Psoas muscle (tissue), 8 donors: ENCODE measurements at places on chromosomes 12 and 14.

- no peak for DNase-seq
These were observed 74.0 kb downstream of the TSPAN9 start for GRCh38 chr12:3150931-3151835.

DNA sequence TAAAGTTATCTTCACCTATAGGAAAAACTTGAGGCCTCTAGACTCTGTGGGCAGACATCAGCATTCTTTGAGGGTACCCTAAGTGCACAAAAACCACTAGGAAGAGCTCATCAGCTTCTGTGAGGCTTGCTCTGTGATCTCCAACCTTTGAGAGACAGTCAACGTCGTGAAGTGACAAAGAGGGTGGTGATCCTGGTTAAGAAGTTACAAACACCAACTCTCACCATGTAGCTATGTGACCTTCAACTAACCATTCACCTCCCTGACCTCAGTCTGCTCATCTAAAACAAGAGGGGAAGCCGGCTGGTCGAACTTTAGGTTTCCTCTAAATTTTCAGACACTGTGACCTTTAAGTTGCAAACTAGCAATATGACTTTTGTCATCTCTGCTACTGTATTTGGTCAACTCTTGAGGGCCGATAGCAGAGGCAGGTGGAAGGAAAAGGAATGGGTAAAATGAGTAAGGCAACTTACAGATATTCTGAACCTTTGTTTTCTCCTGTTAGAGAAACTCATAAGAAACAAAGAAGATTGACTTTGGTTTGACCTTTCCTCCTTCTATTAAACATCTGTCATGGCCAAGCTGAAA lies 103.2 kb upstream of the PARP11 start:
- no peak for DNase-seq

DNA sequence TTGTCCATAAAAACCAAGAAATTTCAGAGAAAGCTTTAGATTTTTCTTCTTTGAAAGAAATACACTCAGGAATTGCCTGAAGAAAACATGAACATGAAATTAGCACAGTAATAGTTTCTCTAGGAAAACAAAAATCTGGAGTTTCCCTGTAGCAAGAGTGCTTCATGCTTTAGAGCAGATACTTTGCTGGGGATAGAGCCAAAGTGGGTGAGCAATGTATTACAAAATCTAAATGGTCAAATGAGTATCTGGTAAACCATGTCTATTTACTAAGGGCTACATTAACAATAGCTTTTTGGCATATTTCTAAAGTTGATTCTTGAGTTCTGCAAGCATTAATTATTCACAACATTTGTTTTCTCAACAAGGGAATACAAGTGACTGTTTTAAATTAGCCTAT lies 26.2 kb downstream of the AVPR1A start:
- DNase-seq = no peak

- DNase-seq = no peak
These were observed 29.1 kb downstream of the ALX1 start for GRCh38 chr12:85309125-85309566.

GRCh38 chr12:95393191-95393790 lies 80.7 kb upstream of the METAP2 start:
- DNase-seq = no peak

GRCh38 chr14:44576356-44576755 lies 69.3 kb upstream of the FSCB start:
- no peak for DNase-seq

GRCh38 chr12:5923751-5924150 lies 21.3 kb downstream of the ANO2 start:
- no peak for DNase-seq

GRCh38 chr12:110217996-110218674 lies 62.9 kb upstream of the ATP2A2 start:
- no peak for DNase-seq

GRCh38 chr12:67394550-67394949 lies 125.4 kb downstream of the CAND1 start:
- DNase-seq = peak; percentile 68

- DNase-seq = no peak
These were observed 15.1 kb upstream of the TEX22 start for GRCh38 chr14:105383083-105383730.

GRCh38 chr12:56425193-56425592 lies 24.0 kb downstream of the TIMELESS start:
- no peak for DNase-seq

GRCh38 chr12:3990501-3991280 lies 117.5 kb upstream of the PARP11 start:
- DNase-seq = no peak

DNA sequence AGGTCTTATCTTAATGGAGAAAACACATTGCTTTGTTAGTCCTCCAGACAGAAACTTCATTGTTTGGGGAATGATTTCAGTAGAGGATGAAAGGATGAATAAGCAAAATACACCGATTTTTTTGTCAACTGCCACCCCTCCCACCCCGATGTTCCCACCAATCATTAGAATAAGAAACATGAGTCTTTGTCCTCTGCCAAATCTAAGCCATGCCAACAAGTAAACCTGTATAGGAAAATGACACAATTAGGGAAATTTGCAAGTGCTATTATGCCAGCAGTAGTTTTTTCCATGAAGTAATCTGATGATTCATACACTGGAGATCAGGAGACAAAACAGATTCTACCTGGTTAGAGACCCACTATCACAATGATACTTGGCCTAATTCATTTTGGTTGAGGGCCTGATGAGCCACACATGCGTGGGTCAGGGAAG lies 35.9 kb downstream of the FLRT2 start:
- no peak for DNase-seq

- DNase-seq = peak; percentile 87
These were observed at the start of gene SVOP for GRCh38 chr12:109020796-109021380. SVOP (minus strand) TSS chr12:109021068; CDS start chr12:109020868, 200 bp downstream.

GRCh38 chr14:60616461-60616959 lies 32.8 kb downstream of the SIX1 start:
- no peak for DNase-seq

DNA sequence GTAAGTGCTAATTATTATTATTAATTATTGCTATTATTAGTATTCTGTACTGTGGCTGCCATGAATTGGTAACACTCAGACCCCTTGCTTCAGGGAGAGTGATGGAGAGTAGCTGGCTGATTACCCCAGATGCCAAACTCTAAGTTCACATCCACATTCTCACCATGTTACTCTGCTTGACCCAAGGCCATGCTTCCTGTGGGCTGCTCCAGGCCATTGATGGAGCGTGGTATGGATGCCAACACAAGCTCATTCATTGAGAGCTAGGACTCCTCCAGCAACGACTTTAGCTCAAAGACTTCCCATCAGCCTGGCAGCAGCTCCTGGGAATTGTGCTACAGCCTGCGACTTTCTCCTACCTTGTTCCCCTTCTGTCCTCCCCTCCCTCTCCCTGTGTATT lies 233.4 kb downstream of the MSRB3 start:
- DNase-seq = no peak

DNA sequence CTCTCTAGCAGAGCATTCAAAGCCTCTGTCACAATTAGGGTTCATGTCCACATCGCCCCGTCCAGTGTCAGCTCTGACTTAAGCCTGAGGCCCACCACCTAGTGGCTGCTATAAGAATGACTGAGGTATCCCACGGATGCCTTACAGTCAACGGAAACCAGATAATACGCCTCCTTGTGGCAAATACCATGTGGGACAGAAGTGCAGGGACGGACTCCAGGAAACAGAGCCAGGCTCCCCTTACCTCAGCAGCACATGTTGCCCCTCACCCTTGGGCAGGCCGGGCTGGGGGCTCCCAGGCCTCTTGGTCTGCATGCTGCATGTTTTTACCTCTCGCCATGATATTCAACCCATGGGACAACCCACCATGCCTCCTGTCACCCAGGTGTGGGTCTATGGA lies 86.3 kb downstream of the VWF start:
- DNase-seq = no peak

GRCh38 chr14:79584679-79585078 lies 626.6 kb downstream of the DIO2 start:
- DNase-seq = no peak

GRCh38 chr12:26158078-26158764 lies 33.4 kb upstream of the BHLHE41 start:
- no peak for DNase-seq

GRCh38 chr14:86858031-86858430 lies 1135.0 kb downstream of the GALC start:
- no peak for DNase-seq

GRCh38 chr12:71567537-71567936 lies 96.1 kb downstream of the ZFC3H1 start:
- no peak for DNase-seq

DNA sequence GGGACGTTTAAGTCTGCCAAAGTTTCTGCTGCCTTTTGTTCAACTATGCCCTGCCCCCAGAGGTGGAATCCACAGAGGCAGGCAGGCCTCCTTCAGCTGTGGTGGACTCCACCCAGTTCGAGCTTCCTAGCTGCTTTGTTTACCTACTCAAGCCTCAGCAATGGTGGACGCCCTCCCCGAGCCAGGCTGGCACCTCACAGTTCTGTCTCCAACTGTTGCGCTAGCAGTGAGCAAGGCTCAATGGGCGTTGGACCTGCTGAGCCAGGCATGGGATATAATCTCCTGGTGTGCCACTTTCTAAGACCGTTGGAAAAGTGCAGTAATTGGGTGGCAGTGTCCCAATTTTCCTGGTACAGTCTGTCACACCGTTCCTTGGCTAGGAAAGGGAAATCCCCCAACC lies 444.7 kb downstream of the FLRT2 start:
- no peak for DNase-seq

GRCh38 chr12:109581856-109582255 lies 8.3 kb downstream of the MVK start:
- no peak for DNase-seq

DNA sequence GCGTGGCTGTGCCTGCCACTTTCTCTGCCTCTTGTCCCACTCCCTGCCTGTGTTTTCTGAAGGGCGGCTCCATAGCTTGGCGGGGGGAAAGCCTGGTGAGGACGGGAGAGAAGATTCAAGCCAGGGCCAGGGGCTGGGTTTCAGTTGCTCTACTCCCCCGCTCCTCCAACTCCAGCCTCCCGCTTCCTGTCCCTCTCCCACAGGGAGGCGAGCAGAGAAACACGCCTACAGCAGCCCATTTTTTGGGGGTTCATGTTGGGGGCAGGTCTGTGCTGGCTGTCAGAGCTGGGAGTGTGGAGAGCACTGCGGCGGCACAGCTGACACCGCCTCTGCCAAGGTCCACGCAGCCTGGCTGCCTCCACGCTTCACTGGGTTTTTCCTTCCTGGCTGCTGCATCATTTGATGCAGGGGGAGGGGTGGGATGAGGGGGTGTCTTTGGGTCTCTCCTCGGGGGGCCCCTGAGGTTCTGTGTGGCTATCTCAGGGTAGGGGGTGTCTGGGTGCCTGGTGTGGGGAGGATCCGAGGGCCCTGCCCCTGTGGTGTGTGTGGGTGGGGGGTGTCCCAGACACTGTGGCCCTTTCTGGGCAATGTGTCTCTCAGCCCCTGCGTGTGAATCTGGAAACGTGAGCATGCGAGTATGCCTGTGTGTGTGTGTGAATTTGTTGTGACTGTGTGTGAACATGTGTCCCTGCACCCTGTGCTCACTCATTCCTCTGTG lies 10.7 kb upstream of the KRT80 start:
- no peak for DNase-seq

- no peak for DNase-seq
These were observed 159.0 kb downstream of the LRIG3 start for GRCh38 chr12:58761308-58761707.

DNA sequence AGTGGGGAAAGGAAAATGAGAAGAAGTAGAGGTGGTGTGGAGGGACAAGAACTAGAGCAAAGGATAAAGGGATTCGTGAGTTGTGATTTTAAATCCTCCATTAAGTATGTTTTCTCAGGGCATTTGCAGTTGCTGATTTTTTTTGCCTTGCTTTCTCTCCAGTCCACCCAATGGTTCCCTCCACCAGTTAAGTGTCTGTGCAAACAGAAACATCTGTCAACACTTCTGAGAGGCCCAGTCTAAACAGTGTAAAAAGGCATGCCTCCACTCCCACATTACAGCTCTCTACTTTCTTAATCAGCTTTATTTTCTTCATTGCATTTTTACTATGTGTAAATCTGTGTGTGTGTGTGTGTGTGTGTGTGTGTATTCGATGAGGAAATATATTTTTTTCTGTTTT lies 141.2 kb downstream of the PPFIA2 start:
- DNase-seq = no peak

DNA sequence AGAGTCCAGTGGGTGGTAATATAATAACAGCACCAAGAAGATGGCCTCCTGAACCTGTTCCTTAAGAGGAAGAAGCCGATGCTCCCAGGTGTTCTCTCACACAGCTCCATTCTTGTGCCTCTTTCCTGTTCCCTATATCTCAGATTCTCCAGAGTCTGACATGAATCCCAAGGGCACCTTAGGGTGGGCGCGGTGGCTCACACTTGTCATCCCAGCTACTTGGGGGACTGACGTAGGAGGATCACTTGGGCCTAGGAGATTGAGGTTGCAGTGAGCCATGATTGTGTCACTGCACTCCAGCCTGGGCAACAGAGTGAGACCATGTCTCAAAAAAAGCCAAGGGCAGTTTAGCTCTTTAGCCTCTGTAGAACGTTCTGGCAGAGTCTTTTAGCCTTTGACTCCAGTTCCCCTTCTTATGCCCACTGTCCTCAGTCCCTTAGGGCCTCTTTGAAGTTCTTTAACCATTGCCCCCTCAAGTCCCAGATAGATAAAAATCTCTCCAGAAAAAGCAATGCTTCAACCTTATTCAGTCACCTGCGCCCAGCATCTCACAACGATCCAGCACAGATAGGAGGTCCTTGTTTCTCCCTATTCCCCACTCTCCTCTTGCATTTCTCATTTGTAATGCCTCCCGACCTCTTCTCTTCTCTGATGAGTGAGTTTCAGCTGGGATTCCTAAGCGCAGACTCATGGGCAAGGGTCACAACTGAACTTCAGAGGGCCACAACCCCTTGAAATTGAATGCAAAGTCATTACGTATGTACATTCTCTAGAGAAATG lies 4.7 kb downstream of the CCDC184 start:
- DNase-seq = no peak

- peak; percentile 51 for DNase-seq
These were observed 24.2 kb downstream of the CHST11 start for GRCh38 chr12:104480826-104481440.

- DNase-seq = no peak
These were observed 3.2 kb upstream of the TESPA1 start for GRCh38 chr12:54987611-54988231.

DNA sequence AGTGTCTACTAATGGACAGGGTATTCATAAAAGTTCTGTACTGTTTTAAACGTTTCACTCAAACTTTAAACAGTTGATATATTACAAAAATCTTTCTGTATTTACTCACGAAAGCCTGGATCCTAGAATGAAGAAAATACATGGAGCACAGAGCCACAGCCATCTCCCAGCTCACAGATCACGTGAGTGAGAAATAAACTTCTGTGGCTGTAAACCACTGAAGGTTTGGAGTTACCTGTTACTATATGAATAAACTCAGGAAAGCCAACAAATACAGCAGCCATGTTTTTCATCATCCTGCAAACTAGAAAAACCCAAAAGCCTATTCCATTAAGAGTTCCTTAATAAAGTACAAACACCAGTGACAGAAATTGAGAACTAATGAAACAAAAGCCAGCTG lies 867 bp upstream of the TDG start:
- DNase-seq = no peak

GRCh38 chr12:101021442-101021841 lies 188.6 kb downstream of the SLC5A8 start:
- DNase-seq = no peak

GRCh38 chr12:120581998-120582397 lies 796 bp upstream of the POP5 start:
- DNase-seq = no peak

GRCh38 chr12:2963154-2963759 lies 4.1 kb downstream of the TEAD4 start:
- DNase-seq = peak; percentile 80

- DNase-seq = no peak
These were observed 275.0 kb upstream of the ATP2B1 start for GRCh38 chr12:89983622-89984021.
